ENCODE measurements at places on chromosomes 5 and 9.

- DNase-seq: no peak
These were observed 150.5 kb downstream of the YTHDC2 start for GRCh38 chr5:113663879-113664541.

GRCh38 chr9:93302586-93303257, 118.8 kb downstream of the WNK2 start:
- peak; percentile 66 for DNase-seq

DNA sequence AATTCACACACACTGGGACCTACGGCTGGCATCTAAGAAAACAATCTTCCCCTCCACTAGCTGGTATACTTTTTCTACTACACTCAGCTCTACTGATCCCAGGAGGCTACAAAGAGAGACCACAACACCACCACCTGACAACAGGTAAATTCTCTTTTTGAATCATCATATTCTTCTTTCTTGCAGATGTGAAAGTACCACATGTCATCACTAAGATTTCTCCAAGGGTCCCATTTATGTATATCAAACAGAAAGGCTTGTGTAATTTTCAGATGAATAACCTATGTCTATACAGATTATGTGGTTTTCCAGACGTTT, 25.1 kb downstream of the PUM3 start:
- DNase-seq: no peak

DNA sequence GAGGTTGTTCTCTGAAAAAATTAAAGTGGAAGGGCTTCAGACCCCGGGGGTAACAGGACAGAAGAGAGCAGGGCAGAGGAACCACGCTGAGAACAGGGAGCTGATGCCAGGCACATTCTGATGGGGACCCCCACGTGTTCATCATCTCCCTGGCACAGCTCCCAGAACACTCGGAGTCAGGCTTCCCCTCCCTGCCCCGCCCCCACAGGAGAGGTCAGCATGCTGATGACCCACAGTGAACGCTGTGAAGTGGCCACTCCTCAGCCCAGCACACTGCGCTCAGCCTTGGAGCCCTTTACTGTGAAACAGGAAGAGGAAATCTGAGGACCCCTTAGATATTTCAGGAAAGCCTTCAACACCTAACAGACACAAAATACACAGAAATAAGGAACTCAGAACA, 16.4 kb downstream of the RETREG1 start:
- DNase-seq: no peak

Measured in NCI-H2081 (cell line).